ENCODE measurements at places on chromosomes 12 and 14. TPM values are rescaled to one million over a fixed set of nuclear protein-coding genes. Genes with fewer than 3 reads are reported as not detected.
A peak's percentile ranks its signal among the peaks of the same experiment; 100 is the strongest.

Gene SYT1
- total RNA-seq: 0.51 TPM

Gene SMCO2
- total RNA-seq: 1.7 TPM

Gene PTGDR
- not detected for total RNA-seq

DNA sequence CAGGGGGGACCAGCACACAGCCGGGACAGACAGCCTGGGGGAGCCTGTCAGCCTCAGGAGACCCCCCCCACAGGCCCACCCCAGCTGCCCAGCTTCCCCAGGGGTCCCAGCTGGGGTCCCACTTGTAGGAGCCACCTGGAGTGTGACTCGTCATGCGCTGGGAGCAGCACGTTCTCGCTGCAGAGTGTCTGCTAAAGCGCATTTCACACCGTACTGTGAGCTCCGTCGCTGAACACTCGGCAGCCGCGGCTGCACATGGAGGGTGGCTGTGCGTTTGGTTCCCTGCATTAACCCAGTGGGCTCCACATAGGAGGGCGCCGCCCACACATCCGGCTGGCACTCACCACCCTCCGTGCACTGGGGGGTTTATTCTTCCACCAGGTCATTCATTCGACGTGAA lies 56.7 kb downstream of the FBRSL1 start:
- DNase-seq: no peak

GRCh38 chr14:102206918-102207317 lies 67.2 kb downstream of the WDR20 start:
- DNase-seq: no peak

- DNase-seq: no peak
These were observed 190.2 kb downstream of the KIF26A start for GRCh38 chr14:104328607-104329006.

GRCh38 chr12:75979181-75979580 lies 52.4 kb downstream of the PHLDA1 start:
- DNase-seq: peak; percentile 93

DNA sequence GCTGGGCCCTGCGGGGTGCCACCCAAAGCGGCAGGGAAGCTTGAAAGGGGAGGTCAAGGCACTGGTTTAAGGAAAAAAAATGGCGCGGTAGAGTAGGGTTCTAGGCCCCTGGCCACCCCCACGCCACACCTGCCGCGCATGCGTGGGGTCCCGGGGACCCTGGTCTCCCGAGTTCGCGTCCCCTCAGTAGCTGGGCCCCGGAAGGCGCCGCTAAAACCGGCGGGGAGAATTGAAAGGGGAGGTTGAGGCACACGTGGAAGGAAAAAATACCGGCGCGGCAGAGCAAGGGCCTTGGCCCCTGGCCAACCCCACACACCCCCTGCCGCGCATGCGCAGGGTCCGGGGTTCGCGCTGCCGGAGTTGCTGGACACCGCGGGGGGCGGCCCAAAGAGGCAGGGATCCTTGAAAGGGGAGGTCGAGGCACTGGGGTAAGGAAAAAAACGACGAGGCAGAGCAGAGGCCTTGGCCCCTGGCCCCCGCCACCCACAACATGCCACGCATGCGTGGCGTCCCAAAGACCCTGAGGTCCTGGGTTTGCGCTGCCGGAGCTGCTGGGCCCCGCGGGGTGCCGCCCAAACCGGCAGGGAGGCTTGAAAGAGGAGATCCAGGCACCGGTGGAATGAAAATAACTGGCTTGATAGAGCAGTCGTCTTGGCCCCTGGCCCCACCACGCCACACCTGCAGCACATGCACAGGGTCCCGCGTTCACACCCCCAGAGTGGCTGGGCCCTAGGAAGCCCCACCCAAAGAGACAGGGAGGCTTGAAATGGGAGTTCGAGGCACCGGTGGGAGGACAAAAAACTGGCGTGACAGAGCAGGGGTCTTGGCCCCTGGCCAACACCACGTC lies 314.5 kb downstream of the ALG10 start:
- DNase-seq: no peak

DNA sequence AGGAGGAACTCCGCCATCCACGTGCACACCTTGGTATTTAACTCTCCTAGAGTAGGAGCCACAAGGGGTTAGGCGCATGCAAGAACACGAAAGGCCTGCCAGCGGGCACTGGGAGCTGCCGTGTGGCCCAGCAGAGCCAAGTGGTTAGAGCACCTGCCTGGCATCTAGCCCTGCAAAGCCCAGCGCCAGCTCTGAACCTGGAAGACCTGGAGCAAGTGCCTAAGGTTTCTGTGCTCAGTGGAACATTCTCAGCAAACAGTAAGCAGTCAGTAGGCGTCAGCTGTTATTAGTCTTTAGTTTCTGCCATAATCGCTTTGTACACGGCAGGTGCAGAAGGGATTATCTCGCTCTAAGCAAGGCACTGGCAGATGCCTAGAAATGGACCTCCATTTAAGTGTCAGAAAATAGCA lies 55.4 kb downstream of the SETD3 start:
- no peak for DNase-seq

DNA sequence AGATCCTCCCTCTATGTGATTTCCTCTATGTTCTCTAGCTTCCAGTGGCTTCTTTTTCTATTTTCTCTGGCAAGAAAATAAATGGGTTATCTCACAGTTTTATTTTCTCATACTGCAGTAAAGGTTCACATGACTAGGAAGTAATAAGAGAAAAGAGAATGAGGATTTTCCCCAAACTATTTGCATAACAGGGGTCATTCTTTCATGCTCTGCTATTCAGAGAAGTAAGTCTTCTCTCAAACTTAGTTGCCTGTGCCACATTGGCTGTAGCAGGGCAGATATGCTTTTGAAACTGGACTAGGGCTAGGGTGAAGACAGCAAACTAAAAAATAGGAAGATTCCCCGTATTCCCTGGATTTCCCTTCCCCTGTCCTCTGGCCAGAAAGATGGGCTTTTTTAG lies 57.4 kb downstream of the ACSM4 start:
- no peak for DNase-seq

Measured in PC-3 (cell line).